Gastroesophageal sphincter (tissue), 4 donors: ENCODE measurements at places on chromosomes 6 and 20.

DNA sequence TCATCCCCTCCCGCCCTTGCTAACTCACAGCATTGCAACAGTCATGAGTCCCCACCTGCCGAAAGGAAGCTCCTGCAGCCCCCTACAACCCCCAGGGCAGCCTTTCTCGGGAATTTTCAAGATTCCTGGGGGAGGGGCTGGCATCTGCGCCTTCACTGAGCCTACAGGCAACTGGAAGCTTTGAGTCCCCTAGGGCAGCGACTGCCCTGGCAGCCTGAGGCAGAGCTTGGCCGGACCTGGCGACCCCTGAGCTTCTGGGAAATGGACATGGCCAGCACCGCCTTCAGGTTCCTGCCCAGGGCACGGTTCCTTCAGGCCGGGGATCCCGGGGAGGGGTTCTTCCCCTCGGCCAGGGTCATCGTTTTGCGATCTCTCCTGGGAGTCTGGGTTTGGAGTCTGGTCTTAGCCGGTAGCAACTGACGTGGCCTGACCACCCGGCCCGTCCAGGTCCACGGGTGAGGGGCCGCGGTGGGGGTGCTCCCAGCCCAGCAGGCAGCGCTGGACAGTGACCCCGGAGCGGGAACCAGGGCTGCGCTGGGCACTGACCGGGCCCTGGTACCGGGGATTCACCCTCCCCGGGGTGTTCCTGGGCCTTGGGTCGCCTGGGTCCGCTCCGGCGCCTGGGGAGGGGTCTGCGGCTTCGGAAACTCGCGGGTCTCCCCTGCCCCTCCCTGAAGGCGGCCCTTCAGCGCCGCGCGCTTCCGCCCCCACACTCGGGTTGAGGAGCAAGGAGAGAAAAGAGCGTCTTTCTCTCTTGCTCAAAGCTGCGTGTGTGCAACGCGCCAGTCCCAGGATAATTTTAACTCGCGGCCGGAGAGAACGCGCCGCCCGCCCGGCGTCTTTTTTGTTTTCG, 593 bp upstream of the COL9A3 start:
- no peak for ATAC-seq

DNA sequence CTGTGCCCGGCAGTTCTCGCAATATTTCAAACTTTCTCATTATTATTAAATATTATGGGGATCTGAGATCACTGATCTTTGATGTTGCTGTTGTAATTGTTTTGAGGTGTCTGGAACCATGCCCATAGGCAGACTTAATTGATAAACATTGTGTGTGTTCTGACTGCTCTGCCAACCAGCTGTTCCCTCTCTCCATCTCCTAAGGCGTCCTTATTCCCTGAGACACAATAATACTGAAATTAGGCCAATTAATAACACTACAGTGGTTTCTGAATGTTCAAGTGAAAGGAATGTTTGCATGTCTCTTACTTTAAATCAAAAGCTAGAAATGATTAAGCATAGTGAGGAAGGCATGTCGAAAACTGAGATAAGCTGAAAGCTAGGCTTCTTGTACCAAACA, 7.6 kb downstream of the MAPK14 start:
- ATAC-seq: no peak

GRCh38 chr6:44051515-44051914, 75.7 kb downstream of the MRPL14 start:
- ATAC-seq: peak; percentile 40

DNA sequence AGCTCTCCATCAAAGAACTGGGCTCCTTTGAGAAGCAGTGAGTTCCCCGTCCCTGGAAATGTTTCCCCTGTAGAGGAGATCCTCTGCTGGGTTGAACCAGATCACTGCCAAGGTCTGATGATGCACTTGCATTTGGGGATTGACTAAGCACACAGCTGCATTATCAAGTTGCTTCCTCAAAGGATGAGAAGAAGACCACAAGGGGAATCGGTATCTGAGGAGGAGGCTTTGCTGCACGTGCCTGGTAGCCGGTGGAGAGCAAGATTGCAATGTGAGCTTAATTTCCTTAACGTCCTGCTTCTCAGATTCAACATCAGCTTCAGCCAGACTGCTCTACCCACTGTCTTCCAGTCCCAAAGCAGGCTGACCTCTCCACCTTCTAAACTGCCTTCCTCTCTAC, 128.8 kb upstream of the STMND1 start:
- no peak for ATAC-seq

DNA sequence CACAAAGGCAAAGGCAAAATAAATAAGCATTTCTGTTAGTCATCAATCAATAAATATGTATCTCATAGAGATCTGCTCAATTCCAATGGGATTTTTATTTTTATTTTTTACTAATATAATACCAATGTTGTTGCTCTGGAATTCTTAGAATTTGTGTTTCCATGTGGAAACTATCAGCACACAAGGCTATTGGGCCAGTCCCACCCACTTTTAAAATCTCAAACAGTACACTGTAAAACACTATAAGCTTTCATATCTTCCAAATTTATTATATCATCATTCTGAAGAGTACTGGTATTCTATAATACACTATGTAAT, 563.8 kb upstream of the MARCKS start:
- no peak for ATAC-seq
